ENCODE measurements at places on chromosomes 3 and 15. TPM values are rescaled to one million over a fixed set of nuclear protein-coding genes. Genes with fewer than 3 reads are reported as not detected.

The ACAD9 gene
- 32.8 TPM for total RNA-seq

The PTX3 gene
- 1.4 TPM for total RNA-seq

DNA sequence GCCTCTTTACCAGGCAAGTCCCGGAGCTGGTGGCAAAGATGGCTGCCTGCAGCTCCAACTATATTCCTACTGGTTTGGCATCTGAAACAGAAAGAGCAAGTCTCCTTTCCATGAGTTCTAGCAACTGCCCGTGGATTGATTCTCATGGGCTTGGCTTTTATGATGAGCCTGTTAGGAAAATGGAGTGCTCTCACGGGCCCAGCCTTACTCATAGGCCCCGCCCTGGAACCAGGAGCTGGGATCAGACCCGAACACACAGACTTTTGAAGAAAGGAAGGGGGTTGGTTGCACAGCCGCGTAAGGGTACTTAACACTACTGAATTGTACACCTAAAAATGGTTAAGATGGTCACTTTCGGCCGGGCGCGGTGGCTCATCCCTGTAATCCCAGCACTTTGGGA is 2.9 kb downstream of the NRROS start:
- DNase-seq, result no peak

- no peak for DNase-seq
These were observed 107.8 kb upstream of the BCL6 start for GRCh38 chr3:187852842-187853730.

- no peak for DNase-seq
These were observed 88.0 kb downstream of the HMG20A start for GRCh38 chr15:77508541-77509243.

DNA sequence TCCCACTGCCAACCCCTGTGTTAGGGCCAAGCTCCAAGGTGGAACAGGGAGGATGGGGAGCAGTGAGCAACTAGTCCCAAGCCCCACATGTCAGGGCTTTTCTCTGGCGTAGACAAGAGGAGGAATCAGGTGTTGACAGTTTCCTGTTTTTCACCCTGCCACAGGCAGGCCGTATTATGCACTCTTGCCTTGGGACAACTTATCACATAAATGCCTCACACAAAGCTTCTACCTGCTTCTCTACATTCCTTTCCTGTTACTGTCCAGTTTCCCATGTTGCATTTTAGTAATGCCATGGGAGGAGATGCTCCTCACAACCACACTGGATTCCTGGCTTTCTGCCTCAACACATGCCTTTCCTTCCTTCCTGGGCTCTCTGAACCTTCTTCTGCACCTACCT is 381.2 kb upstream of the ATP11B start:
- no peak for DNase-seq

GRCh38 chr3:189833266-189833665 is 202.1 kb downstream of the TP63 start:
- no peak for DNase-seq

GRCh38 chr3:29511701-29512100 is 230.8 kb downstream of the RBMS3 start:
- DNase-seq, result no peak

Measured in H1 (cell line).